Fibroblast of skin of left quadriceps (primary cell): ENCODE measurements at places on chromosomes 7 and 10.

GRCh38 chr10:6563075-6563474, 17.0 kb downstream of the PRKCQ start:
- no peak for DNase-seq

DNA sequence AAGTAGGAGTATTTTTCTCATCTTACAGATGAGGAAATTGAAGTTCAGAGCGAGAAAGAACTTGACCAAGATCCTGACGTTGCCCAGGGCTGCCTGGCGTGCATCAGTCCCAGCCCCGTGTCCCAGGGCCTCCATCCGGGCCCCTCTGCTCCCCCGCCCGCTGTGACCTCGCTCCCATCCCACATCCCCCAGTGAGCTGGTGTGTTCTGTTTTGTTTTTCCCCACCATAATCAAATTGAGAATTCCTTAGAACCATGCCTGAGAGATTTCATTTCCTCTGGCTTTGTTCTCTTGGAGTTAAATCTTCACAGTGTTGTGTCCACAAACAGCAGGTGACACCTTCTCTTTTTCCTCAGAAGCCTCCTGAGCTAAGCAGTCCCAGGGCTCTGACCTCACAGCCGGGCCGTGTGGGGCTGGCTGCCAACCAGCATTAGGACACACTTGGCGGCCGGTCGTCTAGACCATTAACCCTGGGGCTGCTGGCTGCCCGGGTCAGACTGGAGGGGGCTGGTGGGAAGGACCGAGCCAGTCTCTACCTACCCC, 44.3 kb downstream of the PFKP start:
- no peak for DNase-seq

DNA sequence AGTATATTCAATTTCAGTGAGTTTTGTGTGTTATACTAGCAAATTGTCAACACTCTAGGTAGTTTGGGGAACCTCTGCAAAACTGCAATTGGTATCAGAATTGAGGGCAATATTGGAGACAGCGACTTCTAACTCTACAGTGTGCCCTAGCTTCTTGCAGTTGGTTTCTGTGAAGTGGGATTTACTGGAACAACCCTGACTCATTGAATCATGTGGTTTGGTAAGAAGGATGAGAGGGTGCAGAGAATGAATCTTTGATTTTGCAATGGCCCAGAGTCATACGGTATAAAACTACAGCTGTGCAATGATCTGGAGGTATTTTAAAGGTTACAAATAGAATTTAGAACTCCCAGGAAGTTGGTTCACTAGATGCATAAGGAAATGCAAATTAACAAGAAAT, 129.1 kb upstream of the PPP1R3A start:
- peak; percentile 39 for DNase-seq

DNA sequence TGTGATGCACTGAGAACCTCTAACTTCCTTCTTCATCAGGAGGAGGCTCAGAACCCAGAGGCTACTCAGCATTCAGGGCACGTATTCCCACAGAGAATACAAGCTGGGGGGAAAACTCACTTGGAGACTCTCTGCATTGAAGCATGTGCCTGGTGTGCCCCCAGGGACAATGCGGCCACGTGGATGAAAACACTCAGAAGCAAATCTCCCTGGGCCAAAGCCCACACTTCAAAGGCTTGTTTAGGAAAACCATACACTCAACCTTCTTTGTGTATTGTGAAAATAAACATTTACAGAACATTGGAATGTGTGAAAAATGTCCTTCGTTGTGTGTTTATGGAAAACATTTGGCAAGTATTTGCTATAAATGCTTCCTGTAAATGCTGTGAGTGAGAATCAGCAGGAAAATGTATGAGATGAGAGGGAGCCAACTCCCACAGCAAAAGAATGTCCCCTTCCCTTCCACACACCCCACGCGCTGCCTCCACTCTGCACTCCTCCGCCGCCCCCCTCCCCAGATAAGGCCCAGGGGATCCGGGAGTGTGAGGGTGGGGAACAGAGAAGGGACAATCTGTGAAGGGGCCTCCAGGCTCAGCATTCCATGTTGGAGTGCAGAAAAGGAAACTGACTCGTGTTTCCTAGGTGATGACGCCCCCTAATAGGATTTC, 339.5 kb downstream of the ELMO1 start:
- no peak for DNase-seq

- DNase-seq: no peak
Measured at GRCh38 chr10:119786117-119786769, 60.4 kb downstream of the INPP5F start.
